Tongue (tissue), 3 donors: ENCODE measurements at places on chromosomes 4 and X.

GRCh38 chr4:1208970-1209704 is 36.8 kb upstream of the SPON2 start:
- DNase-seq, result peak; percentile 38

GRCh38 chrX:41118156-41118555 is 32.9 kb downstream of the USP9X start:
- DNase-seq, result no peak

DNA sequence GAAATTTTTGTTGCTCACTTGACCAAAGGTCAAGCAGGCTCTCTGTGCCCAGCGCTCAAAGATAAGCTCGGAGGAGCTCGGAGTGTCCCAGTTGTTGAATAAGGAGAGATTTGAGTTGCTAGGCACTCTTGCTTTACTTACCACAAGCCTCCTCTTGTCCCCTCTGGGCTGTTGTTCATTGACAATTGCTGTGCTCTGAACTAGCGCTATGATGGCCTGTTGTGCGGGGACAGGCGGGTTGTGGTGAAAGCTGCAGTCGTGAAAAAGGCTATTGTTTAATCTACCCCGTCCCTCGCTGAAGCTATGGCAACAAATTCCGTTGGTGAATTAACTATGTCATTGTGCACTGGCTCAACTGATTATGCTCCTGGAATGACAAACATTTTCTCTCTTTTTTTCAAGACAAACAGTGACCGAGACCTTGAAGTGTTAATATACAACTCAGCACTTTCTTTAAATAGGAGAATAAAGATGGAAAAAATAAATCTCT is 21.0 kb upstream of the POLA1 start:
- DNase-seq, result no peak

DNA sequence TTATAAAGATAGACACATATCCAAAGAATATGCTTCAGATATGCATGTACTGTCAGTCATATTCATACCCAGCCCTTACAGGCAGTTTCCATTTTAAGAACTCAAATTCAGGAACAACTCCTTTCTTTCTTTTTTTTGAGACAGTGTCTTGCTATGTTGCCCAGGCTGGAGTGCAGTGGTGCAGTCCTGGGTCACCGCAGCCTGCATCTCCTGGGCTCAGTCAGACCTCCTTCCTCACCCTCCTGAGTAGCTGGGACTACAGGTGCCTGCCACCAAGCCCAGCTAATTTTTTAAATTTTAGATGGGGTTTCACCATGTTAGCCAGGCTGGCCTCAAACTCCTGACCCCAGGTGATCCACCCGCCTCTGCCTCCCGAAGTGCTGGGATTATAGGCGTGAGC is 34.5 kb downstream of the SNX25 start:
- no peak for DNase-seq

DNA sequence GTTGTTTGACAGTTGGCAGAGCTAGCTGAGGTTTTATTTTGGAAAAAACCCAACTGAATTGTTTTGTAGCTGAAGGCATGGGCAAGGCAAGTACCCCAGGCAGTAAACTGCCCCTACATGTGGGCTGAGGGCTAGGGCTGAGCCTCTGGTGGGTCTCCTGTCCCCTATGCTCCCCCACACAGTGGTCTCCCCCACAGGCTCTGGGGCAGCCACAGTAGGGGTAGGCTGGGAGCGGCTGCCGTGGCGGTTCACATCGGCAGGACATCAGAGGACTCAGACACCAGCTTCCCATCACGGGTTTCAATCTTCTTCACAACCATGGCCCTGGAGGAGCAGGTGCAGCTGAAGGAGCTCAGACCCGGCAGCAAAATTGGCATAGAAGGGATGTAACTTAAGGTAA is 10.7 kb upstream of the ALAS2 start:
- no peak for DNase-seq

DNA sequence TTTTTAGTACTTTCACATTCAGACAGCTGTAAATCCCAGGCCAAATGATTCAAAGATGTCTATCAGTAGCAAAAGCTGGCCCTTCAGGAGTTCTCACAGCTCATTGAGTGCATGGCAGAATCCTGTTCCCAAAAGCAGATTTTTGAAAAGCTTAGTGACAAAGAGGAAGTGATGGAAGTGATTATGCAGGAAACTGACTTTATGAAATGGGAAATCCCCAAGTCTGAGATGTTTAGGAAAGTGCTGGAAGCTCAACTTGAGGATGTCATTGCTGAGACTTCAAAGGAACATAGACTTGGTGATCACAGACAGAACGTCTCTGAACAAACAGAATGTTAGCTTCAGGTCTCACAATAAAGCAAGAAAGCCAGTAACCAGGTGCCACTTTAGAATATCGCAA is 51.0 kb upstream of the CFAP47 start:
- DNase-seq, result no peak

GRCh38 chr4:91936311-91936710 is 367.5 kb upstream of the GRID2 start:
- DNase-seq, result peak; percentile 56

DNA sequence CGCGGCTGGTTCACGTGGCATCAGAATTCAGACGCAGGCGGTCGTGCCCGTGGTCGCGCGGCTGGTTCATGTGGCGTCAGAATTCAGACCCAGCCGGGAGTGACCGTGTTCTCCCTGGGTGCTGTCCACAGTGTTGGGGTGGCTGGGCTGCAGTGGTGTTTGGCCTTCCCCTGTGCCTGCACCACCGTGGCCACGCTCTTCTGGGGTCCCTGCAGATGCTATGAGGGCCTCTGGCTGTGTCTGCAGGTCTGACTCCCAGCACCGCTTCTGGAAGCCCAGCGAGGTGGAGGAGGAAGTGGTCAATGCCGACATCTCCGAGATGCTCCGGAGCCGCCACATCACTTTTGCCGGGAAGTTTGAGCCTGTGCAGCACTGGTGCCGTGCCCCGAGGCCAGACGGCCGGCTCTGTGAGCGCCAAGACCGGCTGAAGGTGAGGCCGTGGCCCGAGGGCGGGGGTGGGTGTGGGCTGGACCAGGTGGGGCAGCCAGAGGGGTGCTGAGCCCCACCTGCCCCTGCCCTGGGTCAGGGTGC is 26.4 kb downstream of the NKX1-1 start:
- no peak for DNase-seq

DNA sequence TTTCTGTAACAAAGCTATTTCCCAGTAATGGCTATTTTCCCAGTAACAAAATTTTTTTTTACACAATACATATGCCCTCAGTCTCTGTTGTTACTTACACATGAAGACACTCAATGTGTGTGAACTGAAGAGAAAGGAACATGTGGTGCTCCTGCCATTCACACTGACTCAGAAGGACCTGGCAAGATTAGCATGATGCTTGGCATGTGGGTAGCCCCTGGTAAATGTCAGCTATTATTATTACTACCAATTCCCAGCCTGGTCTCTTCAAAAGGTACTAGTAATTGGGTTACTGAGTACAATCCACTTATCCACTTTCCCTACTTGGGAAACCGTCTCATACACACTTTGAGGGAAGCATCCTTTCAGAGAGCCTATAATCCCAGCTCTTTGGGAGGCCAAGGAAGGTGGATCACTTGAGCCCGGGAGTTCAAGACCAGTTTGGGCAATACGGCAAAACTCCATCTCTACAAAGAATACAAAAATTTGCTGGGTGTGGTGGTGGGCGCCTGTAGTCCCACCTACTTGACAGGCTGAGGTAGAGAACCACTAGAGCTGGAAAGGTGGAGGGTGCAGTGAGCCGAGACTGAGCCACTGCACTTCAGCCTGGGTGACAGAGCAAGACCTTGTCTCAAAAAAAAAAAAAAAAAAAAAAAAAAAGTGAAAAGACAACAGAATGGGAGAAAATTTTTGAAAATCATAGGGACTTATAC is 14.6 kb downstream of the RBBP7 start:
- no peak for DNase-seq
